A673 (cell line): ENCODE measurements at places on chromosomes 13 and 19. TPM values are rescaled to one million over a fixed set of nuclear protein-coding genes. Genes with fewer than 3 reads are reported as not detected.

DNA sequence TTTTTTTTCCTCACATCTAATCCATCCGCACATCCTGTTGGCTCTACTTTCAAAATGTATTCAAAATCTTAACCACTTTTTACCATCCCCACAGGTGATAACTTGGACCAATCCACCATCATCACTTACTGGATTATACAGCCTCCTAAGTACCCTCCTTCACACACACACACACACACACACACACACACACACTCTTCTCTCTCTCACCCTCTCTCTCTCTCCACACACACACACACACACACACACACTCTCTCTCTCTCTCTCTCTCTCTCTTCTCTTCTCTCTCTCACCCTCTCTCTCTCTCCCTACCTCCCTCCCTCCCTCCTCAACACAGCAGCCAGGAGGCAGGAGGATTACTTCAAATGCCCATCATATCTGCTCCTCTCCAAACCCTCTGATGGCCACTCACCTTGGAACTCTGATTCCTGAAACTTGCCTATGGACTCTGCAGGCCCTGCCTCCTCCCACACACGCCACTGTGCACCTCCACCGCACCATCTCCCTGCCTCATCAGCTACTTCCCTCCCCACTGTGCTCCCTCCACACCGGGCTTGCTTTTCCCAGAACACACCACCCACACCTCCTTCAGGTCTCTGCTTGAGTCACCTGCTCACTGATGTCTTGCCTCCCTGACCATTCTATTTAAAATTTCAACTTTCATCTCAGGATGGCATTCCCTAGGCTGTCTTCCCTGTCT, 39.7 kb downstream of the RCBTB2 start:
- DNase-seq: no peak

GRCh38 chr13:108154421-108154858, 60.9 kb downstream of the LIG4 start:
- no peak for DNase-seq

DNA sequence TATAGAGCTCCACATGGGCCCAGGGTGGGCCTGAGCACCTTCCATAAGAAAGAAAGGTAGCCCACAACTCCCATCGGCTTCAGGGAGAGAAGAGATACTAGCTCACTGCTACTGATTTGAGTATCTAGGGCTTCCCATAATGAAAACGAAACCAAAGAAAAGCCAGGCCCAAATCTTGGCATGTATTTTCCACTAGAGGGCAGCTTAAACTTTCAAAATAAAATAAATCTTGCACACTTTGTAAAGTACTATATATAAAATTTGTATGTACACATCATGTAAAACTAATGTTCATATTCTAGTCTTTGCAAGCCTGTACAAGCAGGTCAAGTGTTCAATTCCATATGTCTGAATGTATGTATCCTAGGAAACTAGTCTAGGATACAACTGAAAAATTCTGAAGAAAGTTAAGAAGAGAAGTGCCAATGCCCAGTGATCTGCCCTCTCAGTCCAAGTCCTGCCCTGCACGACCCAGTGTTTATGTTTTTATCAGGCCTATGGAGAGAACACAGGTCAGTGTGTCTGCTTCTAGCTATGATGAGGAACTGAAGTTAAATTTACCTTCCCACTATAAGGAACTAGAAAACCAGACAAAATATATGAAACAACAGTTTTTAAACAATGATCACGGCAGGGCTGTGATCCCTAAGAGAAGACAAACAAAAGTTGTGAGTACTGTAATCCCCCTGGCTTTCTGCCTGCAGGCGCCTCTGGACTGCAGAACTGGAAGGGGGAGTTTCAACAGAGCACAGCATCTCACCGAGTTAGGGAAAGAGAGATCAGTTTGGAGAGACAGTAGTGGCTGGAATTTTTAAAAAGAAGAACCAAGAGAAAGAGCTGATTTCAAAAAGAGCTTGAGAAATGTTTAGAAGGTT, 475.7 kb downstream of the UQCRFS1 start:
- peak; percentile 8 for DNase-seq

DNA sequence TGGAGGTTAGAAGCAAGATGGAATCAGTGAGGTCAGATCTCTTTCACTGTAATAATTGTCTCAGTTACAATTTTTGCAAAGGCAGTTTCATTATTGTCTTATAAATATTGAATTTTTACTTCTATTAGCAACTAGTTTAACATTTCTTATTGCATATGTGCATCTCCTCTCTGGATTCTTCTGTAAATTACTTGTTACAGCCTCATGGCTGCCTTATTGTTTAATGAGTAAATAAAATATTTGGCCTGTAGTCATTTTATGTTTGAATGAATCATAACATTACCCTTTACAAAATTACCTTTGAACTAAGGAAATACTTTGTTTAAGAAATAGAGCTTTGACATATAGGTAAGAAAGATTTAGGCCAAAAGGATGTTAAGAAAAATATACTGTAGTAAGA, 212.4 kb downstream of the SLITRK6 start:
- no peak for DNase-seq

DNA sequence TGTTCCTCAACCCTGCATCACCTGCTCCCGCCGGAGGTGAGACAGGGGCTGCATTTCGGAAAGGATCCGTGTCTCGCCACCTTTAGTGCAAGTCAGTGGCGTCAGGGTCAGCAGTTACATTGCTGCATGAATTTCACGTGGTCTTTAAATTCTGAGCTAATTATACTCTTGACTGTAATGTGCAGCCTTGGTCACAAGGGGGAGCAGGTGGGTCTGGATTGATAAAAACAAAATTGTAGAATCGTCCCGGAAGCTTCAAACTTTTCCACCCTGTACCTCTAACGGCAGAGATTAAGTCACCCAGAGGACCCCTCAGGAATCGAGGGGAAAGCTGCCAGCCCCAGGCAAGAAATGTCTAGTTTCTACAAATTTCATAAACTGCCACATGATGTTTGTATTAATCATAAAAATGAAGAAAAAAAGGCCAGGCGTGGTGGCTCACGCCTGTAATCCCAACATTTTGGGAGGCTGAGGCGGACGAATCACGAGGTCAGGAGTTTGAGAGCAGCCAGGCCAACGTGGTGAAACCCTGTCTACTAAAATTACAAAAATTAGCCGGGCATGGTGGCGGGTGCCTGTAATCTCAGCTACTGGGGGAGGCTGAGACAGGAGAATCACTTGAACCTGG, 20.2 kb downstream of the BBC3 start:
- DNase-seq: peak; percentile 88

DNA sequence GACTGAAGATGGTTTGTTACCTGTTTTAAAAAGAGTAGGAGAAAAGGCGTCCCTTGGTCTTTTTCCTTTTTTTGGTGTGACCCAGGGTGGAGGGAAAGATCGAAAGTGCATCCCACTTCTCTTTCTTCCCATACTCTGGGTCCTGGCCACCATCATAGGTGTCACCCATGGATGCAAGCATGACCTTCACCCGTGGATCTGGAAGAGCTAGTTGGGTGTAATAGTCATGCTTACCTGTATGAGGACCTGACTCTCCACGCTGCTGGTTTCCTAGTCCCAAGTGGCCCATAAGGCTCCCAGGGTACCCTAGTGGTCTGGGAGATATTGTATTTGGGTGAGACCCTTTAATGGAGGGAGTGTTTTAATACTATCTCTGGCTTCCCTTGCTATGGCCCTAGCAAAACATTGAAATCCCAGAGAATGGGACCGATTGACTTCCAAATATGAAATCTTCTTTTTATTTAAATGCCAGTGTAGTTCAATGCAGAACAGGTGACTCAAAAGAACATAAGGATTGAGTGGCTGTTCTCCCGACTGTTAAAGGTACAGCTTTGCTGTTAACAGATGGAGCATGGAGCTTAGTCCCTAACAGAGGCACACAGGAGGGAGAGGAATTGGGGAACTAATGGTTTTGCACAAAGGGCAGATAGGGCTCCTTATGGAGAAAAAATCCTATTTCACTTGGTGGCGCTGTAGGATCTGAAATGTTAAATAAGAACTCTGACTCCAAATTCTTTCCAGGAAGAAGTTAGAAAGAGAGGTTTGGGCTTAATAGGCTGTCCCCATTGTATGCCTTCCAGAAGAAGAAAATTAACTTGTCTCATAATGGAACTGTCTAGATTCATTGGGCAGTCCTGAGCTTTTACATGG, 7.0 kb upstream of the ZNF550 start:
- no peak for DNase-seq

- no peak for DNase-seq
These were observed 33.2 kb downstream of the KDM4B start for GRCh38 chr19:5002143-5002542.

- DNase-seq: no peak
These were observed 384.9 kb upstream of the ZNF507 start for GRCh38 chr19:31960474-31960873.

- no peak for DNase-seq
These were observed 68.6 kb downstream of the RAB20 start for GRCh38 chr13:110492679-110493593.

DNA sequence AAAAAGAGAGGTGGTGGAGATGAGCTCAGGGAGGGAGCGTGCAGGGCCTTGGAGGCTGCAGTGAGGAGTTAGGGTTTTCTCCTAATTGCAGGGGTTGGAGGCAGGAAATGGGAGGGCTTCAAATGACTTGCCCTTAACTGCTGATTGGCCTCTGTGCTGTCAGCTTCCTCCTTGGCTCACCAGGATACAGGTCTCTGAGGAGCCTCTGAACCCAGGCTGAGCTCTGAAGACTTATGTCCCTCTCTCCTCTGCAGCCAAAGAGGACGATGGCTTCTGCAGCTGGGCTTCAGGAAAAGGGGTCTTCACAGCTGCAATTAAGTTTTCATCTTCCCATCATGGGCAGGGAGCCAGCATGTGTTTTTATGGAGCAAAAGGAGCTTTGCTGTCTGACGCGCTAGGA, 6.7 kb upstream of the RANBP3 start:
- DNase-seq: no peak

DNA sequence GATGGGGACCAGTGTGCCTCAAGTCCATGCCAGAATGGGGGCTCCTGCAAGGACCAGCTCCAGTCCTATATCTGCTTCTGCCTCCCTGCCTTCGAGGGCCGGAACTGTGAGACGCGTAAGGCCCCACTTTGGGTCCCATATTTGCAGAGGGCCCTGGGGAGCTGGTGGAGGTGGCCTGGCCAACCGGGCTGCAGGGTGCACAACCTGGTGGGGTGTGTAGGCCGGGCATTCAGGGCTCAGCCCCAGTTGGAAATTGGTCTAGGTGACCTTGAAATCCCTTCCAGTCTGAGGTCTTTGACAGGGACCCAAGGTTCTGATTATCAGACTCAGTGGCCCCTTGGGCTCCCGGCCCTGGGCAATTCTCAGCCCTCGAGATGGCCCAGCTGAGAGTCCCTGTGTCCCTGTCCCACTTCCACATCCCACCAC, 8.3 kb downstream of the F7 start:
- DNase-seq: no peak

GRCh38 chr13:24616514-24616913, 63.7 kb upstream of the ATP12A start:
- DNase-seq: no peak

GRCh38 chr13:27122036-27122435, 49.6 kb downstream of the USP12 start:
- no peak for DNase-seq

GRCh38 chr13:79870766-79871165, 389.8 kb downstream of the NDFIP2 start:
- DNase-seq: no peak

GRCh38 chr13:93964146-93964512, 515.4 kb downstream of the DCT start:
- no peak for DNase-seq

- no peak for DNase-seq
These were observed 43.3 kb downstream of the DLEU7 start for GRCh38 chr13:50800091-50800739.

- DNase-seq: no peak
These were observed 5.3 kb downstream of the ARHGEF7 start for GRCh38 chr13:111120422-111120821.

DNA sequence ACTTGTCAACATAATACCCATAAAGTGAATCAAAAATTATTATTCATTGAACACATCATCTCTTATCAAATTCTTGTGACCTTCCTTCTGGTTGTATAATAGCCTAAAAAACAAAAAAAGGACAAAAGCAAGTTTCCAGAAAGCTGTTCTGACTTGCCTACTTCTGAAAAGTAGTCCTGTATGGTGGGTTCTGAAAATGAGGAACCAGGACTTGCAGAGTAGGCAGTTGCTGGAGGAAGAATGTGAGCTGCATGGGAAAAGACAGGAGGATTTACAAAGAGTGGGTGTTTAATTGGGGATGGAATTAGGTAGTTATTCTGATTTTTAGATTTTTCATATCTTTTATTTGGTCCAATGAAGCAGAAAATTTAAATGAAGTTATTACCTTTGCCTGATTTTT, 56.7 kb downstream of the RCBTB2 start:
- DNase-seq: no peak

- no peak for DNase-seq
These were observed 28.5 kb upstream of the FEM1A start for GRCh38 chr19:4763021-4763420.

DNA sequence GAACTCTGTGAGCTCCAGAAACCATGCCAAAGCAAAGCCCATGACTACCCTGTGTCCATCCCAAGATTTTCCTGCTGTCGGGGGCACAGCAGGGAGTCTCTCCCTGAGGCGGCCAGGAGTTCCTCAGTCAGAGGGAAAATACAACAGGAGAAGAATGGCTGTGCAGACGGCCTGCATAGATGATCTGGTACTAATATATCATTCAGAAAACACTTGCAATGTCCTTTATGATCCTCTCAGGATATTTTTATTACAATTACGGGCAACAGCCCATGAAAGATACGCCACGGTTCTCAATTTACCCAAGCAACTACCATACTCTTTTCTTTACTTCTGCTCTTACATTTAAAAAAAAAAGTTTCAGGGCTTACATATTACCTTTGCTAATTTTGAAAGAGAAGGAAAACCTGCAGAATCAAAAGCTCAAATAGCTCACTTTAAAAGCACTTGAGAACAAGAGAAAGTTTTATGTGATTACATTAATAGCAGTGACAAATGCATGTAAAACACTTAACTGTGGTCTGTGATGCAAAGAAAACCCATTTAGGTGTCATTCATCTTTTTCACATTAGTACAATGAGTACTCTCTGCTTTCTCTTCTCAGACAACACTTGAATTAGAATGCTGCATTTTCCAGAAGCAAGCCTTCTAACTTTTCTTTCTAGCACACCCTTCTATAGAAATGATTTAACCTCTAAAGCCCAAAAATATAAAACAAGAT, 460.8 kb downstream of the KLF5 start:
- no peak for DNase-seq

DNA sequence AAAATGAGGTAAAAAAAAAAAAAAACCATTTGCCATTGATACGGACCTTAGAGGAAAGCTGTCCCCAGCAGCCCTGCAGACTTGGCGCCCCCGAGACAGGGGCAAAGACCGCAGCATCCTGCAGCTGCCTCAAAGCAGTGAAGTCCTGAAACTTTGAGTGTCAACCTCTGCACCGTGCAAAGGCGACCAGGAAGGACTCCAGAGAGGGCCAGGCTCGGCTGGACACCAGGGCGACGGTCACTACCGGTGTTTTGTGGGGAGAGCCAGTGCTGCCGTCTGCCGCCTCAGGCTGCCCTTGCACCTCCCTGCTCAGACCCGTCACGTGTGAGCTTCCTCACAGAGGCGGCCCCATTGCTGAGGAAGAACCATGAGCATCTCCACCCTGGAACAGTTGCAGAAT, 146.7 kb upstream of the SPACA7 start:
- DNase-seq: no peak

FGF22 gene
- 0.19 and 0.57 TPM in 2 replicates for total RNA-seq

SLAIN1 gene
- total RNA-seq: 267 and 314 TPM in 2 replicates

FOSB gene
- 1.0 and 1.9 TPM in 2 replicates for total RNA-seq

PSG6 gene
- not detected in 2 replicates for total RNA-seq

RHPN2 gene
- total RNA-seq: 10.5 and 12.1 TPM in 2 replicates

EDNRB gene
- 0.07 and 0.13 TPM in 2 replicates for total RNA-seq

C19orf38 gene
- total RNA-seq: not detected in 2 replicates

MBD3L3 gene
- total RNA-seq: 6.1 and 9.0 TPM in 2 replicates
